D341Med (cell line): ENCODE measurements at places on chromosomes 4 and X.

GRCh38 chr4:69753686-69754085 is 6.7 kb downstream of the SULT1B1 start:
- DNase-seq = no peak

DNA sequence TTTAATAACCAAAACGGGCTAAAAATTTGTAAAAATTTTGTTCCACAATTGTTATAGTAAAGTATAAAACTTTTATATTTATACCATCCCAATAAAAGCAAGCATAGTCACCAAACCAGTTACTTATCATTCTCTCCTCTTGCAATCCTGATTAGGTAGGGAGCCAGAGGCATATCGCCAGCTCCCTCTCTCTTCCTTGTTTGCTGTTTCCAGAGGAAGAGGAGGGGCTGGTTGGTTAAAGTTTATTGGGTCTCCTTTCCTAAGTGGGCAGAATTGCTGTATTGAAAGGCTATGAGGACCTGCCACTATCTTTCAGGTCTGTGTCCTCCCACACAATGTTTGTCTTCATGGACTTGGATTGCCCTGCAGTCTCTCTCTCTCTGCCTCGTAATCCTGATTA is 29.6 kb upstream of the BBS12 start:
- no peak for DNase-seq

- DNase-seq = no peak
These were observed 75.2 kb downstream of the GABRB1 start for GRCh38 chr4:47106561-47106960.

GRCh38 chr4:156733582-156733981 is 238.0 kb downstream of the PDGFC start:
- no peak for DNase-seq

GRCh38 chrX:3712870-3713224 is 602 bp downstream of the PRKX start:
- no peak for DNase-seq

- DNase-seq = no peak
These were observed 85.0 kb downstream of the WWC2 start for GRCh38 chr4:183183906-183184535.

GRCh38 chr4:10625131-10625530 is 59.4 kb downstream of the CLNK start:
- no peak for DNase-seq

DNA sequence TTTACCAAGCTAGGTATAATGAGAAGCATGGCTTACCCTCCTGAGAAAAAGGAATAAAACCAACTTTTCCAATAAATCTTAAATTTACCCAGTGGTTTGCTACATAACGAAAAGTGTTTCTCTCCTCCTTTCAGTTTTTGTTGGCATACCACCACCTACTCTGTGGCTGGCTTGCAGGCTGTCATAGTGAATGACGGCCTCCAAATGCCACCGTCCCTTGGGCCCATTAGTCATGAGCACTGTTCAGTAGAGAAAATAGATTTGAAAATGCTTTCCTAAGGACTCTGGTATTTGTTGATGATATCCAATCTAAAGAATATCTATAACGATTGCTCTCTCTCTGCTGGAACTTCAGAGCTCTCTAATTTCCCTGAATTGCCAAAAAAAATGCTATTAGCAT is 488.3 kb downstream of the MAGEE1 start:
- no peak for DNase-seq

DNA sequence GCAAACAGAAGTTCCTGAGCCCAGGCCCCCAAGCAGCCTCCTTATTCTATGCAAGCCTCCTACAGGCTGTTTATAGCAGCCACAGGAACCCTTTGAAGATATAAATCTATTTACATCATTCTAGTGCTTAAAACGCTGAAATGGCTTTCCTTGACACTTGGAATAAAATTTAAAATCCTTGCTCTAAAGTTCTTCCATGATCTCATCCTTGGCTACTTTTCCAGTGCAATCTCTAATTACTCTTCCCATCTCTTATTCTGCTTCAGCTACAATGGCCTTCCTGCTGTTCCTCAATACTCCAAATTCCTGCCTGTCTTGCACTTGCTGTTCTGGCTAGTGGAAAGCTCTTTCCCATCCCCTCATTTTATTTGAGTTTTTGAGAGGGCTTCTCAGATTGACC is 634.2 kb upstream of the NR3C2 start:
- no peak for DNase-seq

GRCh38 chr4:23956601-23957364 is 66.9 kb upstream of the PPARGC1A start:
- DNase-seq = no peak
